Activated naive CD4-positive, alpha-beta T cell treated with anti-CD3 and anti-CD28 coated beads, Interleukin-2, amount 50 U/mL, for 16 hours (primary cell): ENCODE measurements at places on chromosomes 16 and 17.

- DNase-seq, result no peak
These were observed 50.2 kb downstream of the CDK5R1 start for GRCh38 chr17:32536736-32537643.

DNA sequence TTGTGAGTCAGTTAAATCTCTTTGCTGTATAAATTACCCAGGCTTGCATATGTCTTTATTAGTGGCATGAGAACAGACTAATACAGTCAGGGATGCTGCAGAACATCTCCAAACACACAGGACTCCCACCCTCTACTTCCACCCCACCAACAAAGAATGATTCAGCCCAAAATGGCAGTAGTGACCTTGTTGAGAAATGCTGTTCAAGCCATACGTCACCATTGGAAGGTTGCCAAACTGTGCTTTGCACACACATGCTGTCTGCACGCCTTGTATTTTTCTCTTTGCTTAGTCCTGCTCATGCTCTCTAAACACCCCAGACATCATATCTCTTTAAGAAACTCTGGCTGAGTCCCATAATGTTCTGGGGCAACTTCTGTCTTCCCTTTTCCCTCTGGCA is 589.6 kb downstream of the WWOX start:
- no peak for DNase-seq

- DNase-seq, result peak; percentile 90
These were observed at the start of gene TP53 for GRCh38 chr17:7687072-7687907. TSS of gene TP53 (minus strand) at chr17:7687490. CDS start at chr17:7676594, 10,896 bp downstream.

- no peak for DNase-seq
These were observed 473.9 kb downstream of the TOX3 start for GRCh38 chr16:52073024-52073423.

DNA sequence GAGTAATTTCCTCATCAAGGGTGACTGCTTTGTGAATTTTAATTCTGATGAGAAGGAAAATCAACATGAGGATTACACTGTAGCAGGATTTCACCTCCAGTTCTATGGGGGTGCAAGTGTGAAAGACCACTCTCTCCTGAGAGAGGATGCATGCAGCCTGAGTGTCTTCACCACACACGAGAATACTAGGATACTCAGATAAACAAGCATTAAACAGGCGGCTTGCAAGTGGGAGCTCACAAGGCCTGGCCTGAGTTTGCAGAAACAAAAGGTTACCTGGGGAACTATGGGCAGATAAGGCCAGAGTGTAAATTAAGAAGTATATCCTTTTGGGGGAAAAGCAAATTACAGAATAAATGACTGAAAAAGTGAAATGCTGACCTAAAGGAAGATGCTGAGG is 46.6 kb downstream of the MYH10 start:
- DNase-seq, result no peak

GRCh38 chr16:53541326-53541725 is 38.3 kb upstream of the AKTIP start:
- DNase-seq, result no peak
